ENCODE measurements at places on chromosomes 3 and 15.

DNA sequence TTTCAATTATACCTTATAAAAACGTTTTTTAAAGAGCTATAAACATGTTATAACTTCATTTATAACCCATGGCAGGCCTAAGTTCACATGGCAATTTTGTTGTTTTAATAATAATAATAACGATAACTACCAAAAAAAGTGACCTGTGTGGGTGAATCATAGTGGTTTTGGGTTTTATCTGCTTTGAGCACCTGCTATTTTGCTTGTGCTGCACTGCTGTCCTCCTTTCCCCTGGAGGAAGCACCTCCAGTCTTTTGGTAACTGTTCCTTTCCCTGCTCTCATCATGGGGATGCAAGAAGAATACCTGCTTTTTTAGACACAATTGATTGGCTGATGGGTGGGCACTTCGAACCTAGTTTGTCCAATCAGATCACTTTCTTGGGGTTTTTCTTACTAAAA is 388.0 kb upstream of the TBL1XR1 start:
- DNase-seq: no peak

GRCh38 chr3:33681667-33682066 is 36.4 kb downstream of the CLASP2 start:
- no peak for DNase-seq

GRCh38 chr3:122355612-122356011 is 27.4 kb downstream of the MIX23 start:
- no peak for DNase-seq

DNA sequence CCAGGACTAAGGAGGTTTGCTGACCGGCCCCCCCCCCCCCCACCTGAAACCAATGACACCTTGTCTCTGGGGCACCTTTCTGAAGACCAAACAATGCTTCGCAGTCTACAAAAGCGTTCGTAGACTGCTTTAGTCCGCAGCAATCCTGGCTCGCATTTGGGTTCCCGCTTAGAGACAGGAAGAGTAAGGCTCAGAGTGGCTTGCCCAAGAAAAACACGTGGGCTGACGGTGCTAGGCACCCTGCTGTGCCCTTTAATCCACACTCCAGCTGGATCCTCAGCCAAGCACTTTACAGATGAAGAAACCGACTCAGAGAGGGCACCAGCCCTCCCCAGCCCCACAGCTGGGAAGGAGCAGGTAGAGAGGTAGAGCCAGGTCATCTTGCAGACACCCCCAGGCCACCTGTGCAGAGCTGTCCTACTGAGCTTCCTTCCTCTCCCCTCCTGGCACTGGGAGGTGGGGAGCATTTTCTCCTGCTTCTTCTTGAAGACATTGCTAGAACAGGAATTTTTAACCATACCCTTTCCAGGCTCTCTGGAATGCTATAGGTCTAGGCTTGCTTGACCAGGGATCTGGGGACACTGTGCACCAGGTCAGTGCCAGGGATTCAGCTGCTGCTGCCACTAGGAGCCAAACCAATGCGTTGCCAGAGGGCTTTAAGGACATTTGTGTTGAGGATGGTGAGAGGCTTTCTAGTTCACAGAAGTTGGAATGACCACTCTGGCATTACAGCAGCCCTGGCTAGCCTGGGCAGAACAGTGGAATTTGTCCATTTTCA is 1.0 kb upstream of the KLF15 start:
- DNase-seq: no peak

- peak; percentile 36 for DNase-seq
Observed at GRCh38 chr3:8223766-8224165, 277.9 kb upstream of the LMCD1 start.

DNA sequence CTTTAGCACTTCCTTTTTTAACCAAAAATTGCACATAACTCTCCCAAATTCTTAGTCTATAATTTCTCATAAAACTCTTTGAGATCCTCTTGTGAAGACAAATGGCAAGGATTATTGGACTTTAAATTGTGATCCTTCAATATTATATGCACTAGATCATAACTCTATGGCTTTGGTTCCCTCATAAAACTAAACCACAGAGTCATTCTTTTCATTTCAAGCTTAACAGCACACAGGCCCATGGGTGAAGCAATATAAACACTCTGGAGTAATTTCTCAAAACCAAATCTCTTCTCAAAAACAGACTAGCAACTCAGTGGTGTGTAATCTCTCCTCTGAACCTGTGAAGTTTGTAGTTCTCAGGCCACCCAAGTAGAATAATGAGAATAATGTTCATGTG is 171.0 kb upstream of the NECTIN3 start:
- DNase-seq: peak; percentile 20

DNA sequence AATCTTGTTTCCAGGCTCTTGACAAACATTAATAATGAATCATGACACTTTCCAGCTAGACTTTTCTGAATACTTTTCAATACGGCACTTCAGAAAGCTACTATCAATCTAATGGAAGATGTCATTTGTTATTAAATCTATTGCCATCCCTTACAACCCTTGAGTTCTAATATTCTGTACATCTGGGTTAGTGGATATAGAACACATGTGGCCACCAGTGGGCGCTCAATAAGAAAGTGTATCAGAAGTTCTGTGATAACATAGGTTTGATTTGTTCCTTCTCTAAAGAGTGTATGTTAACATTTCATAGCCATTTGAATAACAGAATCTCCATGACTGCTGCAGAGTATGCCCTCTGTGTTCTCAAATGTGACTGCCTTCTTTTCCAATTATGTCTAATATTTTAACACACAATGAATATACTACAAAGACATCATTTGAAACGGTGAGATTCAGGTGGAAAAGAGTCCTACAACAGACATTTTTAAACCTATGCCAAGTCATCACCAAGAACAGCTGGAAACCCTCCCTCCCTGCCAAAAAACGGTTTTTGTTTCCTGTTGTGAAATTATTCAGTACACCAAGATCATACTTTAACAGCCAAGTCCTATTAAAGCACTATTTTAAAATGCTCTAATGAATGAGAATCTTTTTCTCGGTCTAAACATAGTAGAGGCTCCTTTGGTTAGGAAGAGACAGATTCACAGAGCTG is 22.2 kb downstream of the ALDH1A2 start:
- DNase-seq: peak; percentile 42

DNA sequence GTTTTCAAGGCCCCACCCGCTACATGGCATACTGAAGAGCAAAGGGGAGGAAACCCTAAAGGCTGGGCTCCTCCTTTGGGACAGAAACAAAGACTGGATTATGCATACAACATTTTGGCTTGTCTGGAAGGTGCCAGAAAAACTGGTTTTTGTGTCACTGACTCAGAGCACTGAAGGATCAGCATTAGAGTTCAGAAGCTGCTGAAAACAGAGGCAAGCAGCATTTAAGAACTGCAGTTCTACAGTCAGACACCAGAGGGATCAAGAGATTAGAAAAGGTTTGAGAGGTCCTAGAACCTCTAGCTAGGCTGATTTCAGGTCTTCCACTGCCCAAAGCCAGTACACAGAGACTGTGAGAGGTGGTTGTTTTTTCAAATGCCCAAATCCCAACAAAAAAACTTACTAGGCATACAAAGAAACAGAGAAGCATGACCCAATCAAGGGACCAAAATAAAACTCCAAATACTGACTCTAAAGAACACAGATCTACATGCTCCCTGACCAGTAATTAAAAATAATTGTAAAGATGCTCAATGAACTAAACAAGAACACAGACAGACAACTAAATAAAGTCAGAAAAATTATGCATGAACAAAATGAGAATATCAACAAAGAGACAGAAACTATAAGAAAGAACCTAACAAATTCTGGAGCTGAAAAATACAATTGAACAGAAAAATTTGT is 91.2 kb downstream of the SENP2 start:
- peak; percentile 57 for DNase-seq

- DNase-seq: no peak
Observed at GRCh38 chr15:93985176-93985575, 246.2 kb upstream of the MCTP2 start.

GRCh38 chr3:30145281-30145680 is 461.1 kb upstream of the TGFBR2 start:
- no peak for DNase-seq

DNA sequence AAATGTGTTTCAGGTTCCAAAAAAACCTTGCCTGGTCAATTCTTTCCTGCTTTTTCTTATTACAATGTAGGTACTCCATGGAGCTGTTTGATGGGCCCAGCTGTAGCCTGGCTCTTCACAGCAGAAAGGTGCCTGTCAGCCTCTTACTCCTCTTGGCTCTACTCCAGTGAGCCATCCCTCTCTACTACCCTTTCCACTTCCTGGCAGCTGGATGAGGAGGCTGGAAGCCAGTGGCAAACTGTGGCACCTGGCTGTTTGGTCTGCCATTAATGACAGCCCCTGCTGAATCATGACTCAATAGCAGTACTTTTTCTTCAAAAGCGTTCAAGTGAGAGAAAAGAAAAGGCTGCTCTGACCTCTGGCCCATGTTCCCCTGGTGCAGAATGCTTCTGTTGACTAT is 618.1 kb downstream of the PYDC2 start:
- no peak for DNase-seq

DNA sequence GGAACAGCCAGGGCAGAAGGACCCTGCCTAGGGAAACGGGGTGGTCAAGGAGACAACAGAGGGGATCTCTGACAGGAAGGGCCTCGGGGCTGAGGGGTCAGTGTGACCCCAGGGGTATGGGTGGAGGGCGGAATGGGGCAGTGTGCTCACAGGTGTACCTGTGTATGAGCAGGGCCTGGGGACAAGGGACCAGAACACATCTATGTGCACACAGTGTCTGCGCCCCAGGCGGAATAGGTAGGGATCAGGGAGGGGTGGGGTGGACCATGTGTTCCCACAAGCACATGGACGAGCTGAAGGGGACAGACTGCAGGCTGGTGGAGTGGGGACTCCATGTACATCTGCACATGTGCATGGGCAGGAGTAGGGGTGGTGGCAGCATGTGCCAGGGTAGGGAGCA is 5.0 kb upstream of the TLR9 start:
- DNase-seq: no peak

DNA sequence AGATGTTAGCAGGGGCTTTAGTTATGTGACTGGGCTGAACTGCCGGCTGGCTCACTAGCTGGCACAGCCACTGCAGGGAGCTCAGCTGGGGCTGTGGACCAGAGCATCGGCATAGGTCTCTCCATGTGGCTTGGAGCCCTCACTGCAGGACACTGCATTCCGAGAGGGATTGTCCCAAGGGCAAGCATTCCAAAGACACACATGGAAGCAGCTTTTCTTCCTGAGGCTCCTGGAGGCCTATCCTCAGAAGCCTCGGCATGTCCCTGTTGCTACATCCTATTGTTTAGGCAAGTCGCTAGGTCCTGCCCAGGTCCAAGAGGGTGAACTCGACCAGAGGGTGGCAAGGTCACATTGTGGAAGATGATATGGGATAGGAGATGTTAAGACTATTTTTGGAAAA is 209.8 kb downstream of the PLCL2 start:
- no peak for DNase-seq

GRCh38 chr3:137524751-137525150 is 239.4 kb upstream of the SOX14 start:
- DNase-seq: no peak

DNA sequence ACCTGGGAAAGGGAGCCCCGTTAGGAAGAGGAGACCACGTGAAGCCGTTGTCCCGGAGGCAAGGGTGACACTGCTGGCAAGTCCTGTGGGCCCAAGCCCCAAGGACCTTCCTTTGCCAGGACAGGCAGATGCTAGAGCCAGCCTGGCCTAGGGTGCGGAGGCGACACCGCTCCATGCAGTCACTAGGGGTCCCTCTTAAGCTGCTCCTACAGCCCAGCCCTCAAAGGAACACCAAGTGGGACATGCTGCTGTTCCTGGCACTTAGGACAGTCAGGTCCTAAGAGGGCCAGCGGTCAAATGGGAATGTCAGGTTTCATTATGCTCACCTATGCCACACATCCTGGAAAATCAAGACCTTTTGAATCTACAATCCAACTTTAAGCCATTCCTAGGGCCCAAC is 59.7 kb downstream of the RPN1 start:
- DNase-seq: no peak

- no peak for DNase-seq
Observed at GRCh38 chr3:77298417-77298816, 258.5 kb downstream of the ROBO2 start.

DNA sequence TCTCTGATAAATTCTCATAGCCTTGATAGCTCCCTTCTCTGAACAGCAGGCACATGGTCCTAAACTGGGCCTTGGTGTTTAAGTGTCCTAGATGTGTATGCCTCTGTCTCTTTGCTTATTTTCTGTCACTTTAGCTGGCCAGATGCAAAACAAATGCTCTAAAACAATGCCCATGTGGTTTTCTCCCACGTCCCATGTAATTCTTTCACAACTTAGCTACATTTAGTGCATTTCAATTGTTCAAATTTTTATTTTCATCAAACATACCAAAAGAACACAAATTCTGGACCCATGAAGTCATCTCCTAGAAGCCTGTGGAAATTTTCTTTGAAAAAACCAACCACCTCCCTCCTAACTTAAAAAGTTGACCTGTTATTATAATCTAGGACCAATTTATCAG is 491.3 kb upstream of the AGTR1 start:
- DNase-seq: no peak

DNA sequence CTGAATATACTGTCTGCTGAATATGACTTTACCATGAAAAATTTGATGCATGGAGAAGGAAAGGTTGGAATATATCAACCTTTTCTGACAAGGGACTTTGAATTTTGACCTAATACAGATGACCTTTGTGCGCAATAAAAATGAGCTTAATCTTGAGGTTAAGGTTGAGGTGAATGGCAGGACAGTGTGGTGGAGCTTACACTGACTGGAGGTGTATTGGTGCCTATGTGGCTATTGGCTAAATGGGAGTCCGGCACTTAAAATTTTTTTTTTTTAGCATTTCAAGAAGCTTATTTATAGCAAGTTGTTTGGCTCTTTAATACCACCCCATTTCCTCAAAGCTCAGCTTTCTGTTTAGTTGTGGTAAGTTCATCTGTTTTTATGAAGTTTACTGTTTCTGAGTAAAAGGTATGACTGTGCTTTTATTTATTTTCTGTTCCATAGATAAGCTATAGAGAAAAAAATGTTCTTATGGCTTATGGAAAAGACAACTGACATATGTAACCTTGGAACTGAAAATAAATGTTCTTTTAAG is 15.2 kb downstream of the CDIN1 start:
- no peak for DNase-seq

DNA sequence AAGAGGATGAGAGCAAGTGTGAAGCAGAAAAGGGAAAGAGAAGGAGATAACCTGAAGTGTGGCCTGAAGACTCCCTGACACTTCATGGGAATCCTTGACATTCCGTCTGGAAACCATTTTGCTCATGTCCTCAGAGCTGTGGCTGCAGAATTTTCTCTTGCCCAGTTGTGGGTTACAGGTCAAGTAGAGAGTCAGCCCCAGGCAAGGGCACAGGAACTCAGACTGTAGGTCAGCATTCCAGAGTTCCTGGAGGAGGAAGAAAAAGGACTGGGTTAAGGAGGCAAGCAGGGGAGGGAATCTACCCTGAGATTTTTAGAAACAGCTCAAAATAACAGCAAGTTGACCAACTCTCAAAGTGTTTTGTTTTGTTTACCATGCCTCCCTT is 4.1 kb upstream of the THSD4 start:
- DNase-seq: no peak

DNA sequence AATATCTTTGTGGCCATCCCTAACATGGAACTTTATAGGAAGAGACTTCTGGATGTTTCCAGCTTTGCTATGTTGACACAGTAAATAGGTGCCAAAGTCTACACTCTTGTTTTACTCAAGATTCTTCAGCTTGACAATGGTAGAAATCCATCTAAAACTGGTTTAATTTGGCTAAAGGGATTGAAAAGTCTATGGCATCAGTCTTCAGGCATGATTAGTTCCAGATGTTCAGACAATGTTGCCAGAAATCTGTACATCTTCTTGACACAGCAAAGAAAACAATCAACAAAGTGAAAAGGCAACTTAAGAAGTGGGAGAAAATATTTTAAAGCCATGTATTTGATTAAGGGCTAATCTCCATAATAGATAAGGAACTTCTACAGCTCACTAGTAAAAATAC is 130.5 kb downstream of the LRRC3B start:
- peak; percentile 63 for DNase-seq

Measured in muscle of back (tissue), 13 donors.